ENCODE measurements at places on chromosomes 1 and 21.

DNA sequence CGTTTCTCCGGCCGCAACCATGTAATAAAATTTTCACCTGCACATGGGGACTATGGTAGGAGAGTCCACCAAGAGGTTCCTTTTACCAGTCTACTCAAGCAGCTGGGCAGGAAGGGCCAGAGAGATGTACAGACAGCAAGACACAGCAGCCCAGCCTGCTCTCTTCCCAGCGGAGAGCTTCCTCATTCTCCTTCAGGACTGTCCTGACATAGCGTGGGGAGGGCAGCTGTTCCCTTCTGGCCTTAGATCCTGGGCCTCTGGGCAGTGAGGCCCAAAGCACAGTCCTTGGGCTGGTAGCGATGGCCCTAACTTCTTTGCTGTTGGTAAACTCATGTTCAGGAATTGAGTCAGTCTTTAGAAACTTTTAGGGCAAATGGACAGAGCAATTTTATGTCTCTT, 89.1 kb downstream of the BCAR3 start:
- no peak for DNase-seq

DNA sequence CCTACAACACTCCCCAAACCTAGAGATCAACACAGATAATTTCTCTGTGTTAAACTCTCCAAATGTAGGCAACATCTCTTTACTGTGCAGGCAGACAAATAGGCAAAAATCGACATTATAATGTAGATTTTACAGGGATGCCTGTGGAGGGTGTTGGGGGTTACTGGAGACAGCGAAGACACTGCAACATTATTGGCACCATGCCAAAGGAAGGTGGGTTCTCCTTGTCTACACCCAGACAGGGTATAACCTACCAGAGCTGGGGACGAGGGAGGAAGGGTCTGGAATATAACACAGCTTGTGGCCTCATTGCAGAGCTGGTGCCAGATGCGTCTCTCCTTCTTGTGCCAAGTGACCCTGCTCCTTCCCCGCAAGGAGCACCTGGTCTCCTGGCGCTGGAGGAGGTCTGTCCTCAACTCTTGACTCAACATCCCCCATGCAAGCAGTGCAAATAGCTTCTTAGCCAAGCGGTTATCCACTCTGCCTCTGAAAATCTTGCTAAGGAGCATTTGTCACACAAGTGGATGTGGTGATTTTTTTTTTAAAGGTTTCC, 404.0 kb downstream of the PRDM2 start:
- DNase-seq: no peak

DNA sequence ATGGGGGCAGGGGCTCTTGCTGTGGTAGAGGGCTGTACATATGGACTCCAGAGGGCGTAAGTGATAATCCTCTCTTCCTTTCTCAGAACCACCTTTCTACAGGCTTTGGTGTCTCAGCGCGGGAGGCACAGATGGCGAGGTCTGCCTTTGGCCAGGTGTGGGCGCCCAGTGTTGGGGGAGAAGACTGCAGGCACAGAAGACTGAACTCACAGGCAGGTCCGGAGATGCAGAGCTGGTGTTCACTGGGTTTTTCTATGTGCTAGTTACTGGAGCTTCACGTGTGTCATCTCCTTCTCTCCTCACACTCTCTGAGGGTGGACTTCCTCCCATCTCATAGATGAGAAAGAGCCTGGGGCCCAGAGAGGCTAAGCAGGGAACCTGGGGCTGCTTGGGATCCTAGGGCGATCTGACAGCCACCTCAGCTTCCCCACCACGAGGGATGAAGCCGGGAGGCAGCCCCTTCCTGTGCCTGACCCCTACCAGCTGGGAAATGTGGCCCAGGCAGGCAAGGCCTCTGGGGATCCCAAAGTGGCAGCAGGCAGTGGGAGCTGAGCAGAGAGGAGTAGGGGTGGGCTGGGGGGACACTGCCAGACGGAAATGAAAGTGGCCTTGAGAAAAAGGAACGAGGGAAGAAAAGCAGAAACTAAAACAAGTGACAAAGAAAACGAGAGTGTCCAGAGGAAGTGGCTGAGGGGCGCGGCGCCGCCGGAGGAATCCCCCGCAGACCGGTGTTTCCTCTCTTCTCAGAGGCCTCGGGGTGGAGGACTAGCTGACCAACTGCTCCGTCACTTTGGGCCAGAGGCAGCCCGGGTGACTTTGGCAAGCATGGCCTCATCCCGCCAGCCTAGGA, 191.6 kb downstream of the HIVEP3 start:
- DNase-seq: peak; percentile 78

DNA sequence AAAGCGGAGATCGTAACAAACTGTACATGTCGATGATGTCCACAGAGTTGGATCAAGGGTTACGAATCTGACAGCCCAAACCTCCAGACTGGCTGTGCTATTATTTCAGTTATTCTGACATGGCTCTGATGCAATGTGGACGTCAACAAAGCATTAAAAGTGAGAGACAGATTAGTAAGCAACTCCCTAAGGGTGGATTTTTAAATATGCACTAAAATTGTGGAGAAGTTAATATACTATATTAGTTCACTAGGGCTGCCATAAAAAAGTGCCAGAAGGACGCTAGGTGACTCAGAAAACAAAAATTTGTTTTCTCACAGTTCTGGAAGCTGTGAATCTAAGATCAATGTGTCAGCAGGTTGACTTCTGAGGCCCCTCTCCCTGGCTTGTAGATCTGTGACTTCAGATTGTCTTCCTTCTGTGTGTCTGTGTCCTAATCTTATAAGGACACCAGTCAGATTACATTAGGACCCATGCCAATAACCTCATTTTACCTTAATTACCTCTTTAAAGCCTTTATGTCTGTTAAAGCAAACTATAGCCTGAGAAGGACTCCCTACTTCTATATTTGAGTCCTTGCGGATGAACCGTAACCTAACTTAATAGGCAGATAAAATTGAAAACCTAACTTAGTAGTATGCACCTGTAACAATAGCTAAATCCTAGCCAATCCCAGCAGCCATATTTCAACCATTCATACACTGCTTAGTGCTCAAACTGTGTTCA, 66.0 kb upstream of the BACH1 start:
- no peak for DNase-seq

DNA sequence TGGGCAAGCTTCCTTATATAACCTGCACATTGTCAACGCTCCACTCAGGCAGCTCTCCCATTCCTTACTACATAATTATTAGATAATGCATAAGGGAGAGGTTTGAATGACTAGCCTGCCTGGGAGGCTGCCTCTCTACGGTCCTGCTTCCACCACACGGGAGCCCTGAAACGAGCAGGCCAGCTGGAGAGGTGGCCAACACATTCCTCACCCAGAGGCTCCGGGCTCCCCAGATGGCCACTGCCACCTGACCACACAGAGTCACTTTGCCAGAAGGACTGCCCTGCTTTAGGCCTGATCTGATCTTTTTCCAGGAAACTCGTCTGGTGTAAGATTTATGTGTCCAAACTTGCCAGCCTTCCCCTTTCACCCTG, 27.9 kb downstream of the HIVEP3 start:
- peak; percentile 48 for DNase-seq

DNA sequence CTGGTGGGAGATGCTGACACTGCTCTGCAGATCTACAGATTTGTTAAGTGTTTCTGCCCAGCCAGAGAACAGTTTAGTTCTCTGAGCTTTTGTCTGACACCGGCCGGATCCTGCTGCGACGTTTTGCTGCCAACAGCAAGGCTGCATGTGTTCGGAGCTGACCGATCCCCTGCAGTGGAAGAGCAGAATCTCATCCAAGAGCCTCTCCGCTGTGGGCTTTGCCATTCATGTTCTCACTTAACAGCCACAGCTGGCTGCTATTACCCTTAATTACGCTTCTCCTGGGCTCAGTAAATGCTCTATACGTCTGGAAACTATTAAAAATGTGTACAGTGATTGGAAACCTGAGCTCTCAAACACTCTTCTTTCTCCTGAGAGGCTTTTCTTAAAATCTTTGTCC, 105.3 kb downstream of the BCAR3 start:
- peak; percentile 36 for DNase-seq

Data from left ventricle myocardium inferior (tissue), 1 donor.